ENCODE measurements at places on chromosomes 7 and 10.

GRCh38 chr10:65793738-65794425, 1132.0 kb upstream of the LRRTM3 start:
- no peak for DNase-seq

DNA sequence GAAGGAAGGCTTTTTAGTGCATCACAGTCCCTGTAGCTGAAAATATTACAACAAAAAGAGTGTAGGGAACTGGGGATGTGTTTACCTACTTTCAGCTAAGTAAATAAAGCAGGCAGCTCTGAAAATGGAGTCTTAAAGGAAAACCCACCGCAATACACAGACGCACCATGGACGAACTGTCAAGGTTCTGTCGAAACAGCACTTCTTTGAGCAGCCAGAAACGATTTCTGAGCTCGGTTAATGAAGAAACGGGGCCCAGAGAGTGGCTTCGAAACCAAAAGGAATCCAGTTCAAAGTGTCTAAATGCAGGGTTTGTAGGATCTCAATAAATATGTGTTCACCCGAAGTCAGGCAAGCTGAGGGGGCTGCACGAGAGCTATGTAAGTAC, 275.4 kb upstream of the NEBL start:
- DNase-seq = peak; percentile 14

DNA sequence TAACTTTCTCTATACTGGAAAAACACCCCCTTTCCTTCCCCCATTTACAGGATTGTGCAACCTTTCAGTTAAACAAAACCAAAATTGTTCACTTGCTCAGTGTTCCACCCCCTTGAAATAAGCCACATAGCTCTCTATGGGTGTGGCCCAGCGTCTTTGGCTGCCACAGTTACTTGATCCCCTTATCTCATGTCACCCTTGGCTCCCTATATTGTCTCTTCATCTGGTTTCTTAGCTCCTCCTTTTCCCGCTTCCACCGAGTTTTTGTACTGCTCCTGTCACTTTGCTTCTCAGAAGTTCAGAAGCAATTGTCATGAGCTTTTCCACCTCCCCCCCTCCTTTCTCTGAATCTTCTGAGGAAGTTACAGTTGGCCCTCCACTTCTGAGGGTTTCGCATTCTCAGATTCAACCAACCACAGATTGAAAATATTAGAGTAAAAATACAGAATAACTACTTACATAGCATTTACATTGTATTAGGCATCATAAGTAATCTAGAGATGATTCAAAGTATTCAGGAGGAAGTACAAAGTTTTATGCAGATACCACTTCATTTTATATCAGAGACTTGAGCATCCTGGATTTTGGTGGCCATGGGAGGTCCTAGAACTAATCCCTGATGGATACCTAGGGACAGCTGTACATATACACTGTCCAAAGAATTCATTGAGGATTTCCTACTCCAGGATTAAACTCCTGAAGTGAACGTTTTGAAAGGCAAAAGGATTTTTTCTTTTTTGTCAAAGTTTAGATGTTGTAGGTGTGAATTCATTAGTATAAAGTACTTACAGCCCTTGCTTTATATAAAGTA, 60.4 kb downstream of the ADD3 start:
- peak; percentile 26 for DNase-seq

- DNase-seq = no peak
Measured at GRCh38 chr7:48637382-48637781, 287.0 kb upstream of the CDC14C start.

DNA sequence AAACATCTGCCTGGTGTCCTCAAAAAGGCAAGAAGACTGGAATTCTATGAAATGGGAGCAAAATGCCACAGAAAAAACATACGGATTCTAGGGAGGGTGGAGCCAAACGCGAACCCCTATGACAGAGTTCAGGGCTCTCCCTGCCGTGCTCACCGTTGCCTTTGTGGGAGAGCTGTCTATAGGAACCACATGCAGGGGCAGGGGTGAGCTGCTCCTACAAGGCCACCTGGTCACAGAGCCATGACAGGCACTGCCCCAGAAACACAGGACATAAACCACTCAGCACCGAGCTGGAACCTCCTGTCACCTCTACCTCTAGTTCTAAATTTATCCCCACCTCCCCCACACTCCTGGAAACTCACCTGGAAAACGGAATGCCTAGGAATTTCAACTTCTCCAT, 155.1 kb upstream of the ZNF32 start:
- no peak for DNase-seq

DNA sequence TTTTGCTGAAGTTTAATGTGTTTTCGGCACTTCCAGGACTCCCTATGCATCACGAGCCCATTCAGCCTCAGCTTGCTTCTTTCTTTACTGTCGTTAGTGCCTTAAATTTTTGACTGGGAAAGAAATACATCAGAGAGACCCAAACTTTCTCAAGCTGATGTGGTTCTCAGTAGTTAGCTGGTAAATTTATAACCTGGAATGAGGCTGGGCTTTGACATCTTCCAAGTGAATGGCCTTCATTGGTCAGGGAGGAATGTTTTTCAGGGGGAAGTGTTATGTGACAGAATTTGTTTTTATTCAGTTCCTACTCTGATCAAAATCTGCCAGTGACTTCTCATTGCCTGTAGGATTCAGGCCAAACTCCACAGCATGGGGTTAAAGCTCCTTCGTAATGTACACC, 296.9 kb downstream of the SORCS3 start:
- no peak for DNase-seq

- no peak for DNase-seq
Measured at GRCh38 chr10:3095373-3096139, 28.2 kb downstream of the PFKP start.

- no peak for DNase-seq
Measured at GRCh38 chr7:78151229-78151628, 352.7 kb downstream of the PHTF2 start.

DNA sequence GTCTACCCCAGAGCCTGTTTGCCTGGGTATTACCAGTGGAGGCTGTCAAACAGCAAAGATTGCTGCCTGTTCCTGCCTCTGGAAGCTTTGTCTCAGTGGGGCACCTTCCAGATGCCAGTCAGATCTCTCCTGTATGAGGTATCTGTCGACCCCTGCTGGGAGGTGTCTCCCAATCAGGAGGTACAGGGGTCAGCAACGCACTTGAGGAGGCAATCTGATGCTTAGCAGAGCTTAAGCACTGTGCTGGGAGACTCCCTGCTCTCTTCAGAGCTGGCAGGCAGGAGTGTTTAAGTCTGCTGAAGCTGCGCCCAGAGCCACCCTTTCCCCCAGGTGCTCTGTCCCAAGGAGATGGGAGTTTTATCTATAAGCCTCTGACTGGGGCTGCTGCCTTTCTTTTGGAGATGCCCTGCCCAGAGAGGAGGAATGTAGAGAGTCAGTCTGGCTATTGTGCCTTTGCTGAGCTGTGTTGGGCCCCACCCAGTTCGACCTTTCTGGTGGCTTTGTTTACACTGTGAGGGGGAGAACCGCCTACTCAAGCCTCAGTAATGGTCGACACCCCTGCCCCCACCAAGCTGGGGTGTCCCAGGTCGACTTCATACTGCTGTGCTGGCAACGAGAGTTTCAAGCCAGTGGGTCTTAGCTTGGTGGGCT, 62.2 kb downstream of the PPP1R9A start:
- DNase-seq = peak; percentile 44

DNA sequence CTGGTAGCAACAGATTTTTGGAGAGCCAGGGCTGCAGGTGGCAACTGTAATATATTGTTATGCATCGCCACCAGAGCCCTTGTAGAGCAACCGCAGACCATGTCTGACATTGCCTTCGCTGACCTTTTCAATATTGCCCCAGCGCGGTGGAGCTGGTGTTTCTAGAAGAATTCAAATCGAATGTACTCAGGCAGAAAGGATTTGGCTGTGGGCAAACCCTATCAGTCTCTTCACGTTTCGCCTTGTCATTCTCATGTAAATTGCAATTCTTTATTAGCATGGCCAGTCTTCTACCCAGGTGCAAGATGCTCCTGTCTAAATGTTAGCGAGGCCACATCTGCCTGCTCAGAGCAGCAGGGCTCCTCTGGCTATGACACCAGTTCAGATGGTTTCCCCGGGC, 490.2 kb upstream of the AUTS2 start:
- peak; percentile 11 for DNase-seq

- no peak for DNase-seq
Measured at GRCh38 chr7:127872122-127872521, 159.1 kb downstream of the LRRC4 start.
